ENCODE measurements at places on chromosomes 2 and 18. TPM values are rescaled to one million over a fixed set of nuclear protein-coding genes. Genes with fewer than 3 reads are reported as not detected.

The GALNT14 gene
- total RNA-seq, result not detected

The COLEC11 gene
- 7.3 TPM for total RNA-seq

The RNF25 gene
- 27.5 TPM for total RNA-seq

The SEMA4F gene
- 5.5 TPM for total RNA-seq

The GALNT13 gene
- 0.34 TPM for total RNA-seq

Data from esophagus muscularis mucosa (tissue), 4 donors.